ENCODE measurements at places on chromosomes 7 and 10.

DNA sequence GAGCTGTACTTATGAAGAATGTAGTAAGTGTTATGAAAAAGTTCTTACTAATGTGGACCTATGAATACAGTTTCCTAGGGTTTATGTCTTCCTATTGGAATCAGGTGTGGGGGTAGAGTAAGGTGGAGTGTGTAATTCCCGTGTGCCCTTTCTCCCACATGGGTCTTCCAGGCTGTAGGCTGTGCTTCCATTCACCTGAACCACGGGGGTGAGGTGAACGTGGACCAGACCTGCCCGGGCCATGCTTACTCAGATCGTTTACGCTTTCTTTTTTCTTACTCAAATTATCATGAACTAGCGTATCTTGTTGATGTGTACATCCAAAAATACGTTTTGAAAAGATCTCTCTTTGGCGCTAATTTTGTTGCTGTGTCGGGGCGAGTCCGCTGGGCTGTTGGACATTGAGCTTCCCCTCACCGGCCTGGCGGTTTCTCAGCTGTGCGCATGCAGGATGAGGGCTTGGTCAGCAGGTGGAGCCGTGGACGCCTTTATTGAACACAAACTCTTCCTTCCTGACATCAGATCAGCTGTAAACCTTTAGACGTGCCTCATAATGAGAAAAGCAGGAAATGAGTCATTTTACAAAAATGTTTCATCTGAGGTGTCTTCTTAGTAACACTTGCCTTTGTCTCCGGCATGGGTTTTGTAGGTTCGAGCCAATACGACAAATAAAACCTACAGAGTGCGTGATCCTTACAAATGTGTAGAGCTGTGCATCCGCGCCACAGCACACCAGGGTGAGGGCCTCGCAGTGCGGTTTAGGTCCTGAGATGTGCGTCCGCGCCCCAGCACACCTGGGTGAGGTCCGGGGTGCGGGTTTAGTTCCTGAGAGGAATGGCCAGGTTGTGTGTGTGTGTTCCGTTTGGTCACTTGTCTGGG lies 53.8 kb downstream of the WDR37 start:
- DNase-seq = peak; percentile 53

DNA sequence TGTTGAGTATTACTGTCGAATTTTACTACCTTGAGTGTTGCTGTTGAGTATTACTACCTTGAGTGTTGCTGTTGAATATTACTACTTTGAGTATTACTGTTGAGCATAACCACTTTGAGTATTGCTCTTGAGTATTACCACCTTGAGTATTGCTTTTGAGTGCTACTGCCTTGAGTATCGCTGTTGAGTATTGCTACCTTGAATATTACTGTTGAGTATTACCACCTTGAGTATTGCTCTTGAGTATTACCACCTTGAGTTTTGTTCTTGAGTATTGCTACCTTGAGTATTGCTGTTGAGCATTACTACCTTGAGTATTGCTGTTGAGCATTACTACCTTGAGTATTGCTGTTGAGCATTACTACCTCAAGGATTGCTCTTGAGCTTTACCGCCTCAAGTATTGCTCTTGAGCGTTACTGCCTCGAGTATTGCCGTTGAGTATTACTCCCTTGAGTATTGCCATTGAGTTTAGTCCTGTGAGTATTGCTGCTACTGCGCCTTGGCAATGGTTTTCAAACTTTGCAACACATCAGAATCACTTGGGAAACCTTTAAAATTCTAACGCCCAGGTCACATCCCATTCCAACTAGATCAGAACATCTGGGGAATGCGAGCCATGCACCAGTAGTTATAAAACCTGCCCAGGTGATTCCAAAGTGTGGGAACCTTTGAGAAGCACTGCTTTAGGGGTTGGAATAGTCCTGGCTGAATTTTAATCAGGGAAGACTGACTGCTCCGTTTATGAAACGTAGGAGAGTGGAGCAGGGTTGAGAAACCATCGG lies 61.7 kb downstream of the TCF7L2 start:
- DNase-seq = no peak

- DNase-seq = no peak
Observed at GRCh38 chr7:151661587-151661986, 141.9 kb upstream of the RHEB start.

- no peak for DNase-seq
Observed at GRCh38 chr7:77420986-77421672, 5.0 kb upstream of the GSAP start.

- DNase-seq = no peak
Observed at GRCh38 chr7:136166521-136166920, 189.4 kb upstream of the MTPN start.

- DNase-seq = no peak
Observed at GRCh38 chr10:21535494-21535965, 1.5 kb downstream of the MLLT10 start.

GRCh38 chr7:38704751-38705150 lies 73.6 kb upstream of the AMPH start:
- no peak for DNase-seq

GRCh38 chr10:6120691-6121090 lies 31.9 kb downstream of the RBM17 start:
- no peak for DNase-seq

DNA sequence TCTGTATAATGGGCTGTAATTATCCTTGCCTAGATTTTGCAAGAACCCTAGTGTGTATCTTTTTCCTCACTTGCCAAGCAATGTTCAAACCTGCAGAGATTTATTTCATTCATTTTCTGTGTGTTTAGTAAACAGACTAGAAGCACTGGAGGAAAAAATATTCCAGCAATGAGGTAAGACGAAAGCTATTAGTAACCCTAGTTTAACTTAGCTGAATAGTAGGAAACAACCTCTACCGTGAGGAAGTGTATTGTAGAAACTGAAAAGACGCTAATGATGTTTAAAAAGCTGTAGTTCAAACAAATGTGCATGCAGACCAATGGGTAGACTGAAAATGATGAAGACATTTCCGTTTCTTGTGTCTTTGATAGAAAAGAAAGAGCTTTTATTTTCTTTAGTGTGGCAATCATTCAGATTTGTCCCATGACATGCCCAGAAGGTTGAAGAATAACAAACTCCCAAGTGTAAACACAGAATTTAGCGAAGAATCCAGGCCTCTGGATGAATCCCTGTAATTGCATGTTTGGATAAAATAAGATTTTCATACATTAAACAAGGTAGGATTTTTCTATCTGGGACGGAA lies 20.7 kb downstream of the CAV1 start:
- no peak for DNase-seq

- no peak for DNase-seq
Observed at GRCh38 chr10:5951167-5951711, 26.1 kb downstream of the IL15RA start.

DNA sequence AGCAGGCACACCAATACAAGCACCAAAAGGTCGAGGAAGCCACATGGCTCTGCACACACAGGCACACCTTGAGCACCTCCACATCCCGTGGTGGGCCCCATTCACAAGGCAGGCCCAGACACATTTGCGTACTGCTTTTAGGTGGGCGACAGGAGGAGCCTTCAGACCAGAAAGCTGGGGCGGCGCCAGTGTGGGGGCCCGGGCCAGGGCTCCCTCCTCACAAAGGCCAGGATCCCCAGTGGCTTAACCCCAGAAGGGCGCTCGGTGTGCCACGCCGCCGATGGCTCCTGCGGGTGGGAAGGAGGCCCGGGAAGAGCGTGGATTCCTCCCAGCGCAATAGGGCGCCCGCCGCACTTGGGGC lies 2.8 kb upstream of the SMARCD3 start:
- peak; percentile 23 for DNase-seq

DNA sequence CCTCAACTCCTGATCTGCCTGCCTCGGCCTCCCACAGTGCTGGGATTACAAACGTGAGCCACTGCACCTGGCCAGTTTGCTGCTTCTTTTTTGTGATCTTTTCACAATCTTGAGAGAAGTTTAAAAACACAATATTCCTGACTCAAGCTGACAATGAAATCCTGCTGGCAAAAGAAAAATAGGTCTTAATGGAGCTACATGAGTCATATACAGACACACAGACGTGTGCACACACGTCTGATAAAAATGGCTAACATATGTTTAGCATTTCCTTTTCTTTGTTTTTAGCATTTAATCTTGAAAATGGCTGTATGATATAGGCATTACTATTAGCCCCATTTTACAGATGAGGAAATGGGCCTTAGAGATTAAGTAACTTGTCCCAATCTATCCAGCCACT lies 29.4 kb upstream of the RAB18 start:
- DNase-seq = no peak

GRCh38 chr10:17208476-17208875 lies 7.0 kb upstream of the TRDMT1 start:
- DNase-seq = no peak

- no peak for DNase-seq
Observed at GRCh38 chr7:27031289-27032172, 64.3 kb downstream of the HOXA1 start.

DNA sequence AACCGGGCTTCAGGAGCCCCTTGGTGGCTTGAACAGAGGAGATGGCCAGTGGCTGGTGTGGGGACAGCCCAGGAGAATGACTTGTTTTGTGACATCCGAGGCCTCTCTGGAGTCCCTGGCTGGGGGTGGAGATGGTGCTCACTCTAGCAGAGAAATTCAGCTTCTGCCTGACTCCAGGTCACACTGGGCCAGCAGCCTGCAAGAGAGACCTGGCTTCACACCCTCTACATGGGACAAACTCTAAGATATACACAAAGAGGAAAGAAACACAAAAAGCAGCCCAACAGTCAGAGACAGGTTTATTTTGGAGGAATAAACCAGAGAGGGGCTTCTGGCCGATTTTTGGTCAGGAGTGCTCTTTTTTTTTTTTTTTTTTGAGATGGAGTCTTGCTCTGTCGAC lies 132.8 kb downstream of the ELFN1 start:
- no peak for DNase-seq
